ENCODE measurements at places on chromosomes 6 and 20.

GRCh38 chr20:52529826-52530225, 338.2 kb upstream of the ZFP64 start:
- no peak for DNase-seq

- DNase-seq = no peak
Observed at GRCh38 chr6:35037664-35038038, 103.5 kb downstream of the TCP11 start.

GRCh38 chr20:11438412-11438811, 479.3 kb upstream of the BTBD3 start:
- no peak for DNase-seq

GRCh38 chr20:5871459-5872410, 78.6 kb downstream of the TRMT6 start:
- no peak for DNase-seq

GRCh38 chr20:36950414-36951197, 902 bp downstream of the SAMHD1 start:
- DNase-seq = no peak

- DNase-seq = no peak
Observed at GRCh38 chr6:88605271-88605670, 358.1 kb downstream of the RNGTT start.

GRCh38 chr20:11277170-11277569, 603.4 kb upstream of the JAG1 start:
- no peak for DNase-seq

DNA sequence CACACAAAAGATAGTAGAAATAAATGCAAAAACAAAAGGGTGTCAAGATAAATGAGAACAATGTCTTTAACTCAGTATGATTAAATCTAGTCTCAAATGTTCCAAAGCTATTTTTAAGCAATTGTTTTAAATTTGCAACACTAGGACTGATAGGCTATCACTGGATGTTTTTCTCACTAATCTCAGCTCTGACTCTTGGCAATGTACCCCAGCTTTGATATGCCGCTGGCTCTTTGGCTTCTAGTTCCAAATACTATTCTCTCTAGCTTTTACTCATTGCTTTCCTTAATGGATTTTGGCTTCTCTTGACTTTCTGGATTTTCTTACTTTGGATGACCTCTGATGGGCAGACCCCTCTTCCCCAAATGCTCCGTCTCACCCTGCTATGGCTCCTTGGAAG, 116.0 kb upstream of the SLC35B3 start:
- DNase-seq = no peak

DNA sequence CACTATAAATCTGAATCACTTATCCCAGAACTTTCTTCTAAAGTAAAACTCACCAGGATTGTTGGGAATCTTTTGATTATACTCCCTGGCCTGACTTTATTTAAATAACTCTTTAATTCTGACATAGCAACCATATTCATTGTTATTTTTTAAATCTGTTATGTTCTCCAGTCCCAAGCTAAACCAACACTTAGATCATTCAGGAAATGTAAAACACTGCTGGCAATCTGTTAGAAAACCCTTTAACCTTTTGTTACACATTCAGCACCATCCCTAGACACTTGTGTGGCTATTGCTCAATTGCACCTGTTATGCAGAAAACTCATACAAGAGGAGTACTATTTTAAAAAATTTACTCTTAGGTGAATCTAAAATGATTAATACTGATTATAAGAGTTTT, 101.8 kb upstream of the NHSL1 start:
- DNase-seq = no peak

- DNase-seq = no peak
Observed at GRCh38 chr6:130425537-130425936, 59.7 kb downstream of the TMEM200A start.

- DNase-seq = no peak
Observed at GRCh38 chr6:30542915-30543314, 13.4 kb downstream of the GNL1 start.

- no peak for DNase-seq
Observed at GRCh38 chr6:157679605-157680580, 143.2 kb upstream of the SNX9 start.

- DNase-seq = no peak
Observed at GRCh38 chr6:654136-654535, 2.8 kb downstream of the HUS1B start.

GRCh38 chr6:152057832-152058498, 250.5 kb downstream of the ESR1 start:
- DNase-seq = no peak

- no peak for DNase-seq
Observed at GRCh38 chr6:80105972-80106417, 476 bp upstream of the BCKDHB start.

- no peak for DNase-seq
Observed at GRCh38 chr6:13428583-13429405, 58.6 kb downstream of the GFOD1 start.

- DNase-seq = peak; percentile 19
Observed at GRCh38 chr6:135880066-135880972, 28.8 kb downstream of the PDE7B start.

GRCh38 chr6:88115307-88115706, 50.8 kb downstream of the CNR1 start:
- DNase-seq = no peak

DNA sequence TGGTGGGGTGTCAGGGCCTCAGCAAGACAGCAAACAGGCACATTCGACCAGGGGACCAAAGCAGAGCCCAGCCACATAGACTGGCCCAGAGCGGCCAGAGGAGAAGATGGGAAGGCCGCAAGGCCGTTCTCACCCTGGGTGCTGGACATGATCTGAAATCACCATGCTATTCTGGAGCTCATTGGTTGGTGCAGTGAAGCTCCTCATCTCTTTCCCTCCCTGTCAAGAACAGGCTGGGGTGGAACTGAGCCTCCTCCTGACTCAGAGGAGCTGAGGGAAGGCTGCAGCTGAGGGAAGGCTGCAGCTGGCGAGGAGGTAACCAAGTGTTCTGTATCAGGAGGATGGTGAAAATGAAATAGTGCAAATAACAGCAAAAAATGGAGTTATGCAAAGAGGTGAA, 80.0 kb downstream of the AKAP7 start:
- no peak for DNase-seq

All from stimulated activated CD4-positive, alpha-beta T cell treated with anti-CD3 and anti-CD28 coated beads, TNF-alpha, amount 100 ng/mL, for 1 hour (primary cell).